CD4-positive, alpha-beta T cell treated with Interleukin-2 at 100 ng/mL for 4 hours (primary cell): ENCODE measurements at places on chromosomes 5 and 9.

DNA sequence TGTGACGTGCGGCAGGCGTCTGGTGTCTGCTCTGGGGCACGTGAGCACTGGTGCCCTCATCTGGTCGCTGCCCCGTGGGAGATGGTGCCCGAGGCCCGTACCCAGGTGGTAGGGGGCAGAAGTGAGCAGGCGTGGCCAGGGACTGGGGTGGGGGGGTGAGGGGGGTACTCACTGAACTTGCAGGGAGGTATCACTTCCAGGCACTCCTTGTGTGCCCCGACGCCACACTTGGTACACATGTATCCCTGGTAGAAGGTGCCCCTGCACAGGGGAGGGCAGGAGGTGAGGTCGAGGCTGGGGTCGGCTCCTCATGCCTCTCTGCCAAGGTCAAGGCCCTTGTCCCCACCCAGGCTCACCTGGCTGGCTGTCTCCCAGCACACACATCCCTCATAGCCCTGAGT is 45.2 kb upstream of the SARDH start:
- no peak for DNase-seq

DNA sequence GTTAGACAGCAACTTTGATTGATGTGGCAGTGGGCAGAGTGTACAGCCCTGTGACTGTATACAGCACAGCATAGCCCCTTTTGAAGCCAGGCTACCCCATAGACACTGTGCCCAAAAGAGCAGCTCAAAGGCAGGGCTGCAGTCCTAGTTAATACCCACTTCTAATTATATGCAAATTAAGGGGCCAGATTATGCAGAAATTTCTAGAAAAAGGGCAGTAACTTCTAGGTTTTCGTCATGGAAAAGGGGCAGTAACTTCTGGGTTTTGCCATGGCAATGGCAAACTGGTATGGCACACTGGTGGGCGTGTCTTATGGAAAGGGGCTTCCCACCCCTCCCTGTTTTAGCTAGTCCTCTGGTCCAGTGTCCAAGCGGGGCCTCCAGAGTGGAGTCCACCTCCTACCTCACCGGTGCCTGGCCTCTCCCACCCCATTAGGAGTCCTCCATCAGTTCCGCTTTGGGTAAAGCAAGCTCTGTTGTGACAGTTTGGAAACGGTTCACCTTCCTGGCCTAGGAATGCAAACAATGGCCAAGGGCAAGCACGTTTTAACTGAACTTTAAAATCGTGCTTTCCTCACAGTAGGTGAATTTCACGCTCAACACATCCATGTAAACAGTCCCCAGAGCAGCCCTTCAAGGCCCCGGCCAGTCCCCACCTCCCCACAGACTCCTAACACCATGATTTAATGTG is 5.6 kb downstream of the ADAMTS13 start:
- no peak for DNase-seq

GRCh38 chr5:148990817-148991216 is 72.0 kb downstream of the SH3TC2 start:
- no peak for DNase-seq

GRCh38 chr5:156402387-156402921 is 75.5 kb downstream of the SGCD start:
- peak; percentile 51 for DNase-seq

GRCh38 chr9:24045150-24045549 is 219.1 kb upstream of the ELAVL2 start:
- DNase-seq = no peak

- DNase-seq = no peak
Observed at GRCh38 chr5:157961896-157962590, 103.1 kb upstream of the CLINT1 start.
